ENCODE measurements at places on chromosomes 2 and 18.

DNA sequence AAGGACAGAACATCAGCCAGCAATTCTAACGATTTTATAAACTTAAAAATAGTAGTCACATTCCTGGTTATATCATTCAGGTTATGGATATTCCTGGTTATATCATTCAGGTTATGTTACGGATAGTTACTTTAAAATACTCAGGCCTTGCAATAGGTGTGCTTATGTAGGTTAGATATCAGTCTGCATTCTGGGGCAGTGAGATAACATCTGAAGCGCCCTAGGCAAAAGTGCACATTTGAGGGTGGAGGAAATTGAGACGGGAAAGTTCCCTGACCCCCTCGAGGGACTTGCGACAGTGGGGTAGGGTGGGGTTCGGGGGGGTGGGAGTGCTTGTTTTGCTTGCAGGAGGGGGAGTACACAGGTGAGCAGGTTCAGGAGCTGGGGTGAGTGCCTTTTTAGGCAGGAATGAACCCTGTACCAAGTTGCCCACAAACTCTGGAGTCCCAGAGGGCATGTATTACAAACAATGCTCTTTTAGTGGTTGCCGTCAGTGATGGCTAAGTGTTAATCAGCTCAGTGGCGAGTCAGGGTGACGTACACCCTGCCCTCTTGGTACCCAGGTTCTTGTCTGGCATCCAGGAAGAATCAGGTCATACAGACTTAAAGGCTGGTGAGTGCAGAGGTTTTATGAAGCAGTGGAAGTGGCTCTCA is 31.8 kb downstream of the CREG2 start:
- no peak for DNase-seq

DNA sequence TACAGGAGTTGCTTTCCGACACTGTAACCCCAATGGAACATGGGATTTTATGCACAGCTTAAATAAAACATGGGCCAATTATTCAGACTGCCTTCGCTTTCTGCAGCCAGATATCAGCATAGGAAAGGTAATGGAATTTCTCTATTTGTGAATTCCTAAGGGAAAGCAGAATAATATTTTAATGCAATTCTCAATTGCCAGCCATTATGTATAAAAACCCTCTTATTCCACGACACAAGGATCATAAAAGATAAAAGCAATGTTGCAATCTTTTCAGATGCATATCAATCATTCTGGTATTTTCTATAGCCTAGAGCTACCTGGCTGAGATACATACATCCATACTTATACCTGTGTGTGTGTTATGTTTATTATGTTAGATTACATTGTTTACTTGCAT is 31.2 kb downstream of the PTH2R start:
- no peak for DNase-seq

DNA sequence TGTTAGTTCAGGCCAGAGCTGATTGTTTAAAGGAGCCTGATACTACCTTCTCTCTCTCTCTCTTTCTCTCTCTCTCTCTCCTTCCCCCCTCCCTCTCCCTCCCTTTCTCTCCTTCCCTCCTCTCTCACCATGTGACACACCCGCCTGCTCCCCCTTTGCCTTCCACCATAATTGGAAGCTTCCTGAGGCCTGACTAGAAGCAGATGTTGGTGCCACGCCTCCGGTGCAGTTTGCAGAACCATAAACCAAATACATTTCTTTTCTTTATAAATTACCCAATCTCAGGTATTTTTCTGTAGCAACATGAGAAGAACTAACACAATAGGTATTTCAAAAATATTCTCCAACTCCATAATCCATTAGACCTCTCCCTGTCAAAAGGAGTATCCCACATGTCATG is 62.4 kb downstream of the ANKRD62 start:
- DNase-seq = no peak

- no peak for DNase-seq
These were observed 102.4 kb downstream of the COL3A1 start for GRCh38 chr2:189076572-189076971.

GRCh38 chr2:119426801-119427395 is 4.8 kb upstream of the TMEM37 start:
- DNase-seq = no peak

DNA sequence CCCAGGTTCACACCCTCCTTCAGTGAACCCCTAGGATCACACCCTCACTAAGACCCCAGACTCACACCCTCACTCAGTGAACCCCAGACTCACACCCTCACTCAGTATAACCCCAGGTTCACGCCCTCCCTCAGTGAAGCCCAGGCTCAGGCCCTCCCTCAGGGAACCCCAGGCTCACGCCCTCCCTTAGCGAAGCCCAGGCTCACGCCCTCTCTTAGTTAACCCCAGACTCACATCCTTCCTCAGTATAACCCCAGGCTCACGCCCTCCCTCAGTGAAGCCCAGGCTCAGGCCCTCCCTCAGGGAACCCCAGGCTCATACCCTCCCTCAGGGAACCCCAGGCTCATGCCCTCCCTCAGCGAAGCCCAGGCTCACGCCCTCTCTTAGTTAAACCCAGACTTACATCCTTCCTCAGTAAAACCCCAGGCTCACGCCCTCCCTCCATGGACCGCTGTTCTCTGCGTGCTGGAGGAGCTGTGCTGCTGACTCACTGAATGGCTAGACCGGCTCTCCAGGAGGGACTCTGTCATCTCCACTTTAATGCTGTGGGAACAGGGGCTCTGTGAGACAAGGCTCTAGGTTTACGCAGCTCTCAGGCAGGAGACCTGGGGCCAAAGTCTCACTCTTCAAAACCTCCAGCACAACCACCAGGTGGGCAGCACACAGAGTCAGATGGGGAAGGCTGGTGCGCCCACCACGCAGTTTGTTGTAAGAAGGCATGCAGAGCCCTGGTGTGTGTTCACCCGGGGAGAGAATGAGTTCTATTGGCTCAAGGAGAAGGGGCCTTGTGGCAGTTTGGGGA is 506.9 kb upstream of the MYT1L start:
- no peak for DNase-seq

GRCh38 chr2:233399306-233400225 is 45.3 kb downstream of the DGKD start:
- DNase-seq = no peak
